GM10248 (cell line): ENCODE measurements at places on chromosomes 7 and 10.

DNA sequence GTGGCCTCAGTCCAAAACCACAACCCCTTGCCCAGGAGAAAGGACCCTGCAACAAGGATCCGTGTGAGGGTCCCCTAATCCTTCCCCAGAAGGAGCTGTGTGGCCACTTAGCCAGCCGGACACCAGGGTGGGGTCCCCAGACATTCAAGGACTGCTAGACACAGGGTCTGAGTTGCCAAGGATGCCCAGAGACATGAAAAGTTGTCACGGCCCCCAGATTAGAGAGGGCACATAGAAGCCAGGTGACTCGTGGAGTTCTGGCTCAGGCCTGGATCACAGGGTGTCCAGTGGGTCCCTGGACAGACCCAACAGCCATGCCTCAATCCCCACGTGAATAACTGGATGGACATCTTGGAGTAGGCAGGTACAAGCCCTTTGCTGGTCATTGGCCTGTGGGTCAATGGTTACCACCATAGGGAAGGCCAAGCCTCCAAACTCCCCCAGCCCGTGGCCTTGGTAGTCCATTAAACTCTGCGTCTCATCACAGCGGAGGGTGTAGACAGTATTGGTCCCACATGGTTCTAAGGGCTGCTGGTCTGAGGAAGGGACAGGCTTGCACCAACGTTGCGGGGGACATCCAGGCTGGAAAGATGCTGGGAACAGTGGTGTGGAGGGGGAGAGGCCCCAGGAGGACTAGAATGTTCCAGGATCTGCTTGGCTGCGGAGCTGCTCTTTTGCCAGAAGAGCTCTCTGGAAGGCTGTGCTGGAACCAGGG, 205.9 kb upstream of the PPP2R2D start:
- DNase-seq, result no peak

GRCh38 chr7:45588466-45588865, 14.3 kb downstream of the ADCY1 start:
- no peak for DNase-seq

DNA sequence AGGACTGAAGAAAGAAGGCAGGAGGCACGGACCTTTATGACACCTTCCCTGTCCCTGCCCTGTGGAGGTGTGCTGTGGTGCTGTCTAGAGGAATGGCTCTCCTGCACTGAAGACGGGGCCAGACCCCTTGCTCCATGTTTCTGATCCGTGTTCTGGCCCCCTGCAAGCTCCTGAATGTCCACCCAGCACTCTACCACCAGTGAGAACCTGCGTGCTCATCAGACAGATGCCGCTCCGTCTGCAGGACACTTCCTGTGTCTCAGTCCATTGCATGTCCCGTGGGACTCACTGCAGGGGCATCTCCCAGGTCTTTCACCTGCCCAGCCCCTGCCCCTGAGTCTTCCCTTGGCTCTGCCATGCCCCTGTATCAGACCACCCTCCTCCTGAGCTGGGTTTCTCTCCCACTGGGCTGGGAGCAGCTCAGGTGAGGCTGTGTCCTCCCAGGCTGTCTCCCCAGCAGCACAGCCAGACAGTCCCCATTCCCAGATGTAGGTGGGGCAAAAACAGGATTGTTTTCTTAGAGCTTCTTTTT, 278.3 kb upstream of the ZNF32 start:
- no peak for DNase-seq

- no peak for DNase-seq
Measured at GRCh38 chr10:24574161-24574560, 149.5 kb downstream of the ARHGAP21 start.

DNA sequence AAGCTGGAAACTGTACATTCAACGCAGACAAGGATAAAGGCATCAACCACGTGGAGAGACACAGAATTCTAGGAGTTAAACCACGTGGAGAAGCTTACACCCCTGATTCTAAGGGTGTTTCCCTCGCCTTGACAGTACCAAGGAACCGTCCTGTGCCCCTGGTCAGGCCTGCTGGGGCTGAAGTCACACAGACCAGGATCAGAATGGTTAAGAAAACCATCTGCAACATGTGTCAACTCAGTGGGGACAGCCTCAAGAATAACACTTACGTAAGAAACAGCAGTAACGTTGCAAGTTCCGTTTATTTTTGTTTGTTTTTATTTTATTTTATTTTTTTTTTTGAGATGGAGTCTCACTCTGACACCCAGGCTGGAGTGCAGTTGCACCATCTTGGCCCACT, 55.6 kb downstream of the CHST15 start:
- DNase-seq, result no peak

GRCh38 chr7:142813226-142813625, 41.6 kb upstream of the EPHB6 start:
- no peak for DNase-seq

DNA sequence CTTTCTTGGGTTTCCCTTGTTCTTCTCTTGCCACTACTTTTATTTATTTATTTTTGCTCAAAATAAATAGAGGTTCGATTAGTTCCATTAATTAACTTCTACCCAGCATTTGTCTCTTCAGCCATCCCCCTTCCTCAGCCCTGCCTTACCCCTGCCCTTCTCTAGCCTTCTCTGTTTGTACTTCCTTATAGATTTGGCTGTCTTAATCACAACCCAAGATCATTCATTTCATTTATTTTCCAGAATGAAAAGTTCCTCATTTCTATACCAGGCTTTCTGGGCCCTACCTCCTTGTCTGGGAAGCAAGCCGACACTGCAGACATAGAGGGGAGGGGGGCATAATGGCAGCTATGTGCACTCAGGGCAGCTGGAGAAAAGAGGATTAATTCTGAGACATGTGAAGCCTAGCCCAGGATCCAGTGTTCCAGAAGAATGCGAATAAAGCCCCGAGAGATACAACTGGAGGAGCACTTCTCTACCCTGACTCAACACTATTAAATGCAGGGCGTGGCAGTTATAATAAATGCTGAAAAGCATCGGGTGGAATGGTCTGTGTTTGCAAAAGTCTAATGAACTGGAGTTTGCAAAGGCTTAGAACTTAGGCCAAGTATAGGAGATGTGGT, 6.4 kb upstream of the PDCD4 start:
- DNase-seq, result no peak

- DNase-seq, result no peak
Measured at GRCh38 chr7:129739427-129739826, 127.9 kb downstream of the NRF1 start.

GRCh38 chr10:75209921-75210281, 695 bp upstream of the VDAC2 start:
- DNase-seq, result peak; percentile 75

DNA sequence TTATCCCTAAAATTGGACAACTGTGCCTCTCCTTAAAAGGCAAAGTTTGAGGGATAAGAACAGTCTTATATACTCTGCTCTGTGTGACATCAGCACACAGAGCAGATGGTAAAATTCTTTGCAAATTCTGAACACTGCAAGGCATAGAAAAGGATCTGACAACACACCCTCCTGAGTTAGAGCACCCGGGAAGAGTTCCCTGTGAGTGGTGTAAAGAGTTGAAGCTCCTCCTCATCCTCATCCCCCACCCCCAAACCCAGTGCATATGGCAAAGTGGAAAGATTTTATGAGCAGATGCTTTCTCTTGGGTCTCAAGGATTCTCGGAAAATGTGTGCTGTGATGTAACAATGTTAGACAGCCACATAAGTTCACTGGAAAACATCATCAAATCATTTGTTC, 40.0 kb upstream of the DGKI start:
- DNase-seq, result no peak

DNA sequence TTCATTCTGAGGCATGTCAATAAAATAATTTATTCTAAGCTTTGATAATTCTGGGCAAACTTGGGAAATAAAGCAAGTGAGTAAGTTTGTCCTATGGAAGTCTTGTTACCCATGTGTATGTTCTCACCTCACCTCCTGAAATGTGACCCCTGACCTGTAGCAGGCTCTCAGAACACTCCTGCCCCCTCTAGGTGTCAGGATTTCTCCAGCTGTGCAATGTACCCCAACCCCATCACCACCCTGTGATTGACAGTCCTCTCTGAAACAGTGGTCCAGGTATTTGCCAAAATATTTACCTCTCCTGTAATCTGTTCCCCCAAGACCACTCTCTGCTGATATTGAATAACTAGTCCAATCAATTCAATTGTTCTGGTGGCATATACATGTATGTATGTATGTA, 122.6 kb upstream of the PTER start:
- peak; percentile 10 for DNase-seq

DNA sequence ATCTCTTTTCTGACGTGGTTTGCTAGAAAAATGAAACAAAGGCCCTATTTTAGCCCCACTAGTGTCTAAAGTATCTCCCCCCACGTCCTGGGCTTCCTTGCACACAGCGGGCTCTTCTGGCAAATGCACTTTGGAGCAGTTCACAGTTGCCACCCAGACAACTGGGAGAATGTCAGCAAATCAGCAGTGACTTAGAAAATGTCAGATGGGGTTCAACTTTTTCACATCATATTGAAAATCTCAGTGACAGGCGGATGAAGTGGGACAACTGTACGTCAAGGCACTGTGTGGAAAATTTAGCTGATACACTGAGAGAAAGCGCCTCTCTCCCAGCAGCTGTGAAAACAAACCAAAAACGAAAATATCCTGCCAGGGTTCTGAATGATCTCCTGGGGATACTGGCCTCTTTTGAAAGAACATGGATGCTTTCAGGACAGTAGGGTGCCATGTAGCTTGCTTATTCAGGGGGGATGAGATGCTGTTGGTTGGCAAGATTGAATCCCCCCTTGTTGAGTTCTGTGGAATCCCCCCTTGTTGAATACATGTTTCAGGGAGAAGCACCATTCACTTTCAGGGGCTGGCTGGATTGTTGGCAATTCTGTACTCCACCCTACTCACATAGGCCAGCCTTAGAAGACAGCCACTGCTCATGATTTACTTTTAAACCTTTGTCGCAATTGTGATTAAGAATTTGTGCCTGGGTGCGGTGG, 372.8 kb upstream of the CELF2 start:
- no peak for DNase-seq

- DNase-seq, result no peak
Measured at GRCh38 chr10:5643346-5644067, 22.9 kb downstream of the ASB13 start.

DNA sequence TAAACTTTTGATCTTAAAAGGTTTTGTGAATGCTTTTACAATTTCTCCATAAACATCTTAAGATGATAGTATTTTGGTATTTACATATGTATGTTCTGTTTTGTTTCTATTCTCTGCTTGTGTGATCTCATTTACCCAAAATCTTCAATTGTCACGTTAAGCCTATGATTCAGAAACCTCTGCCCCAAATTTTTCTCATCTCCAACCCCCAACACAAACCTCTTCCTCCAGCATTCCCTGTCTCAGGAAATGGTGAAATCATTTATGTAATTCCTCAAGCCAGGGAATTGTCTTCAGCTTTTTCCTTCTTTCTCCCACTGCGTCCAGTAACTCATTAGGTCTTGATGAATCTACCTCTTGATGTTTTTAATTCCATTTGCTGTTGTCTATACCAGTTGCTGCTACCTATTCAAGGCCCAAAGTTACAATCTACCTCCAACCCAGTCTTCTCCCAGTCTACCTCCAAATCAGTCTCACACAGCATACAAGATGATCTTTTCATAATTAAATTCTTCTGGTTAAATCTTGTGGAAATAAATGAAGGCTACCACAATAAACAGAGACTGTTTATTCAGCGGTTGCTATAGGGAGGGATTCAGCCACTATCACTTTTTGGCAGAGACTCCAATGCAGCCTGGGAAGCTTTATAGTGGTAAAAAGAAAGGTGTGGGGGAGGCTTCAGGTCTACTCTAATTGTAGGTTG, 5.8 kb downstream of the CFAP69 start:
- DNase-seq, result no peak

DNA sequence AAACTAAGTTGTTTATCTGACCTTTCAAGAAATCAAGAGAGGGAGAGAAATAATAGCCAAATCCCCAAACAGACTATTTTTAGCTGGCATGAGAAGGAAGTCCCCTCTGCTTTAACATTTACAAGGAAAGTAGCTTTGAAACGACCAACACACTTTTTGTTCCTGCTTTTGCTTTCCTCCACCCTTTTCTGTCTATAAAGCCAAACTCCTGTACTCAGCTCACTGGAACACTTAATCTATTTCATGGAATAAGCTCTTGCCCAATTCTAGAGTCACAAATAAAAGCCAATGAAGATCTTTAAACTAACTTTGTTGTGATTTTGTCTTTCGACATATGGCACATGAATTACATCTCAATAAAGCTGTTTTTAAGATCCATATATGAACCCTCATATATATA, 86.8 kb upstream of the CCDC71L start:
- DNase-seq, result no peak

GRCh38 chr10:31974434-31975124, 45.9 kb upstream of the ARHGAP12 start:
- no peak for DNase-seq

DNA sequence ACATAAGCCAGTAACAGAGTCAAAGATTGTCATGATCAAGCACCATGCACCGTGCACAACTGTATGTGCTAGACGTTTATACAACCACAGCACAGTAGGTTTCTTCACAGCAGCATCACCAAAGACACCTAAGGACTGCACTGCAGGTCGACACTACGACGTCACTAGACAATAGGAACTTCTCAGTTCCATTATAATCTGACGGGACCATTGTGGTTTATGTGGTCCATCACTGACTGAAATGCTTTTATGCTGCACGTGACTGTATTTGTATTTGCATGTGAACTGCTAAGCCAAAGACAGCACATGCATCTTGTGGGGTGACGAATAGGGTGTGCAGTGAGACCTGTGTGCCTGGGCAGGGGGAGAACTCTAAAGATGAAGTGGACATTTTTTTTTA, 164.9 kb downstream of the PARD3 start:
- no peak for DNase-seq

- DNase-seq, result no peak
Measured at GRCh38 chr10:17038627-17039026, 91.0 kb downstream of the CUBN start.

DNA sequence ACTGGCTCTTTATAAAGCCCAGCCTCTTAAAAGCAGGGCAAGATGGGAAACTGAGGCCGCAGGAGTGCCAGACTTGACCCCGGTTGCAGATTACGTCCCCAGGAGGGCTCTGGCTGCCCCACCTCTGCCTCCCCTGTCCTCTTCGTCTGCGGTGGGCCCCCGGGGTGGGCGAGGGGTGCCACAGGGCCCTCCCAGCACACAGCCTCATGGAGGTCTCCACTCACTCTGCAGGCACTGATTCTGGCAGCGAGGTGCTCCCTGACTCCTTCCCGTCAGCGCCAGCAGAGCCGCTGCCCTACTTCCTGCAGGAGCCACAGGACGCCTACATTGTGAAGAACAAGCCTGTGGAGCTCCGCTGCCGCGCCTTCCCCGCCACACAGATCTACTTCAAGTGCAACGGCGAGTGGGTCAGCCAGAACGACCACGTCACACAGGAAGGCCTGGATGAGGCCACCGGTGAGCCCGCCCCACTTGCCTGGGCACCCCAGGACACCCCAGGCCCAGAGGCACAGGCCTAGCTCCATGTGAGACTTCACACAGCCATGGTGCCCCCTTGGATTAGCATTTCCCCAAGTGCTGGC, 39.4 kb upstream of the SLC29A3 start:
- no peak for DNase-seq

GRCh38 chr7:30906014-30906413, 5.6 kb upstream of the AQP1 start:
- no peak for DNase-seq

GRCh38 chr10:119289227-119289920, 82.0 kb downstream of the GRK5 start:
- no peak for DNase-seq

GRCh38 chr7:117731455-117731854, 141.8 kb downstream of the CTTNBP2 start:
- peak; percentile 63 for DNase-seq
